SHP77 (cell line): ENCODE measurements at places on chromosomes 1 and 21.

DNA sequence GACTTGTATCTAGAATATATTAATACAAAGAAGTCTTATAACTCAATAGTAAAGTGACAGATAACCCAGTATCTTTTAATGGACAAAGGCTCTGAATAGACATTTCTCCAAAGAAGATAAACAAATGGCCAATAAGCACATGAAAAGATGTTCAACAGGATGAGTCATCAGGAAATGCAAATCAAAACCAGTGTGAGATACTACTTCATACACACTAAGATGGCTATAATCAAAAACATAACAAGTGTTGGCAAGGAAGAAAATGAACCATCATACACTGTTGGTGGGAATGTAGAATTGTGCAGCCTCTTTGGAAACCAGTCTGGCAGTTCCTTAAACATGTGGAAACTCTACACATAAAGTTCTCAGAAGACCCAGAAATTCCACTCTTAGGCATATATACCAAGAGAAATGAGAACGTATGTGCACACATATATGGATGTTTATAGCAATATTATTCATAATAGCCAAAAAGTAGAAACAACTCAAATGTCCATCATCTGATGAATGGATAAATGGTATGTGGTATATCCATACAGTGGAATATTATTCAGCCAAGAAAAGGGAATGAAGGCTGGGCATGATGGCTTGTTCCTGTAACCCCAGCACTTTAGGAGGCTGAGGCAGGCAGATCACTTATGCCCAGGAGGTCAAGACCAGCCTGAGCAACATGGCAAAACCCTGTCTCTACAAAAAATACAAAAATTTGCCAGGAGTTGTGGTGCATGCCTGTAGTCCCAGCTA lies 9.9 kb upstream of the MPL start:
- no peak for DNase-seq

DNA sequence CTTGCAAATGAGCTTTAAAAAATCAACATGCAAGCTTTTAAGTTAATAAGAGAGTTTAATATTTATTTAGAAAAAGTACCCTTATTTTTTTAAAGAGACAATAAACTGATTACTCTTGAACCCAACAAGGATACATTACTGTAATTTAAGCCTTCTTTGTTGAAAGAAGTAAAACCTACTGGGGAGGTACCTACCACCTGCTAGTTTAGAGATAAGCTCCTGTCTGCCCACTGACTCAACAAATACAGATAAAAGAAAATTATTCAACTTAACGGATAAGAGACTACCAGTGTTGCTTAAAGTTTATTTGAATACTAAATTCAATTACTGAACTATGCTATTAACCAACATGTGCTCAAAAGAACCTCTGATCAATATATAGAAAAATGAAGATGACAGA lies 23.1 kb downstream of the USP24 start:
- DNase-seq: no peak

DNA sequence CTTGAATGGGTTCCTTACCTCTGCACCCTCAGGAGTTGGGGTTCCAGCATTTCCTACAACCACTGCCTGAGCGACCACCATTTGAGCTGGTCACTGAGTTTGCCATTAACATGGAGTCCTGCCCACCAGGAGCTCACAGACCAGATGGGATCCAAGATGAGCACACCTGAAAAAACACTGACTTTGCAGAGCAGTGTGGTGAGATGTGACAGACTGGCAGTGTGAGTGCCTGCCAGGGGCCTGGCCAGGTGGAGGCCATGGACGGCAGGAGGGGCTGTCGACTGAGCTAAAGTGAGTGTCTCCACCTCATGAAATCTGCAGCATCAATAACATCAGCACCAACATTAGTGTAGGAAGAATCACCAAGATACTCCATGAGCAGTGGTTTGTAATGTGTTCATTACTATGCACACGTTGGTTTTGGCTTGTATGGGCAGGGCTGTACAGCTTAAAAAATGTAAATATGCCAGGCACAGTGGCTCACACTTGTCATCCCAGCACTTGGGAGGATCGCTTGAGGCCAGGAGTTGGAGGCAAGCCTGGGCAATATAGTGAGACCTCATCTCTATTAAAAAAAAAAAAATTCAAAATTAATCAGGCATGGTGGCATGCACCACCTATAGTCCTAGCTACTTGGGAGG lies 12.2 kb upstream of the MIXL1 start:
- no peak for DNase-seq

- DNase-seq: no peak
Observed at GRCh38 chr1:113904293-113904673, 316 bp downstream of the AP4B1 start.

DNA sequence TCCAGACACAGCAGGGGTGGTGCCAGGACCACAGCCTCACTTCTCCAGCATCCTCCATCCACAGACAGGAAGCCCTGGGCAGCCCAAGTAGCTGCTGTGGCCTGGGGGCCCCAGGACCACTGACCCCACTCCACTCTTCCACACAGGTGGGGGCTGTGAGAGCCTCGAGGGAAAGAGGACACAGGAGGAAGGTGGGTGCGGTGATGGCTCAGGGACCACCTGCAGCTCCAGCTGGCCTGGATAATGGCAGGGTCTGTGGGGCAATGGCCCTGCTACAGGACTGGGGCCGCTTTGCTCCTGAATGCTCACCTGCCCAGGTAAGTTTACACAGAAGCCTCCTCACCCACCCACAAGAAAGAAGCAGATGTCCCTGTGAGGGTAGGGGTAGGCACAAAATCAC lies 18.3 kb upstream of the PRSS38 start:
- no peak for DNase-seq

DNA sequence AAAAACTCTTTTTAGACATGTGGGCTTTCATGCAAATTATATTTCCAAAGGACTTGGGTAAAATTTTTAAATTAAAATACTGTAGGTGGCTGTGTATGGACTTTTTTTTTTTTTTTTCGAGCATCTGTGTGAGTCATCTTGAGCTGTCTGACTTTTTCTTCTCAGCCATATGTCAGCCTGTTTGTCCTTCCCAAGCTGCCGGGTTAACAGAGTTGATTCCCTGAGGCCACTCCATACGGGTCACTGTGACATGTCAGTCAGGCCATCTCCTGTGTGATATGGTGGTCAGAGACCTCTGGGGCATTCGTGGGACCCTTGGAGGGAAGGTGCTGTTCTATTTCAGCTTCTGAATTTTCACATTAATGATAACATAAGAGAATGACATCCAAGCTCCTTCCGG lies 148.3 kb downstream of the KCNJ6 start:
- no peak for DNase-seq

GRCh38 chr1:30413606-30414005 lies 309.8 kb downstream of the MATN1 start:
- DNase-seq: no peak

DNA sequence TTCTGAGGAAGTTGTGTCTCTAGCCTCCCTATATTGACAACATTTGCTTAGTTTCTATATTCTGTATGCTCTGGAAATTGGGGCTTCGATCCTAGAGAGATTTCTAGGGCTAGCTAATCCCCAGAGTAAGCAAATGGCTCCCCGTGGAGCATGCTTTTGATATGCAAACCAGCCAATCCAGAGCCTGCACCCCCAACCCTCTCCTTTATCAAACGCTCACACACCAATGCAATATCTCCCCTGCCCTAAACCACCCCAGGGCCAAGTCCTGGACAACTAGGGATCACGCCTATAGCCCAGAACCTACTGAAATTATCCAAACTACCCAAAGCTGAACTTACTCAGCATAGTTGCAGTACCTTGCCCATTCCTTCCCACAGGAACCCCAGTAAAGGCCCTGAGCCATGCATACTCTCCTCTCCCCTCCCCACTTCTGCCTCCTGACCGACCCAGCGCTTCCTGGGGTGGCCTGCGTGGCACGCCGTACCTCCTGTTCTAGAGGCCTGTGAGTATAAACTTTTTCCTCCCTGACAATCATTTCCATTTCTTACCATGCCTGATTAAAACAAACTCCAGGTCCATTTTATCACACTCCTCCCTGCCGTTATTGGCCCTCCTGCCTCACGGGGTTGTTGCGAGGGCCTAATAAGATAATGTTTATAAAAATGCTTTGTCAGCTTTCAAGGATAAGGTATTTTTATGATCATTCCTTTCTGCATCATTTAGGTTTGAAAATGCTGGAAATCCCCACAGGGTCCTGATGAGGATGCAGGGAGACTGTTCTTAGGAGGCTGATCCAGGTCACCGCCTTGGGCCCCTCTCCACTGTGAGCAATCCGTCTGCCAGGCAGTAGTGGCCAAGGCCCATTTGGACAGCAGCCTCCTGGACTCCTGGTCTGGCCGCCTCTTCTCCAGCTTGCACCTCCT lies 102.7 kb downstream of the TENT5C start:
- no peak for DNase-seq

GRCh38 chr21:45838634-45839033 lies 142.9 kb upstream of the COL6A1 start:
- no peak for DNase-seq

DNA sequence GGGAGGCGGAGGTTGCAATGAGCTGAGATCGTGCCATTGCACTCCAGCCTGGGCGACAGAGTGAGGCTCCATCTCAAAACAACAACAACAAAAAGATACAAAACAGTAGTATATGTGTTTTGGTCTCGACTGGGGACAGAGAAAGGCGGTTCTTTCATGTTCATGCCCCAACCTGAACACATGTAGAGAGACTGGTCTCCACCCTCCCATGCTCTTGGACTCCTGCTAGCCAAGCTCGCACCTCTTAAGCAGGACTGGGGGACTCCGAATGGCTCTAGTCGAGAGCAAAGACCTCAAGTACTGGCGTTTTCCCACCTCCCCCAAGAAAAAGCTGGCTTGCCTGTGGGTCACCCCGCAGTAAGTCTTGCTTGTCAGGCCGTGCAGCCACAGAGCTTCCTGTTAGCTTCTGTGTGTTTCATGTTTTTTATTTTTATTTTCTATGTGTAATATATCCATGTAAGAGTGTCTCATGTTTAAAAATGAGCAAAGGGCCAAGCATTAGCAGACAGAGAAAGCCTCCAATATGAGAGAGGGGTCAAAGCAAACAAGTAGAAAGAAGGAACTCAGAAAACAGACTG lies 91.6 kb downstream of the SCCPDH start:
- DNase-seq: no peak

GRCh38 chr1:38221006-38221649 lies 174.5 kb upstream of the POU3F1 start:
- DNase-seq: no peak

GRCh38 chr1:59128239-59128736 lies 168.6 kb upstream of the FGGY start:
- no peak for DNase-seq

GRCh38 chr21:46617267-46618051 lies 12.6 kb upstream of the S100B start:
- no peak for DNase-seq

GRCh38 chr1:10400013-10400412 lies 1.1 kb downstream of the PGD start:
- DNase-seq: no peak

DNA sequence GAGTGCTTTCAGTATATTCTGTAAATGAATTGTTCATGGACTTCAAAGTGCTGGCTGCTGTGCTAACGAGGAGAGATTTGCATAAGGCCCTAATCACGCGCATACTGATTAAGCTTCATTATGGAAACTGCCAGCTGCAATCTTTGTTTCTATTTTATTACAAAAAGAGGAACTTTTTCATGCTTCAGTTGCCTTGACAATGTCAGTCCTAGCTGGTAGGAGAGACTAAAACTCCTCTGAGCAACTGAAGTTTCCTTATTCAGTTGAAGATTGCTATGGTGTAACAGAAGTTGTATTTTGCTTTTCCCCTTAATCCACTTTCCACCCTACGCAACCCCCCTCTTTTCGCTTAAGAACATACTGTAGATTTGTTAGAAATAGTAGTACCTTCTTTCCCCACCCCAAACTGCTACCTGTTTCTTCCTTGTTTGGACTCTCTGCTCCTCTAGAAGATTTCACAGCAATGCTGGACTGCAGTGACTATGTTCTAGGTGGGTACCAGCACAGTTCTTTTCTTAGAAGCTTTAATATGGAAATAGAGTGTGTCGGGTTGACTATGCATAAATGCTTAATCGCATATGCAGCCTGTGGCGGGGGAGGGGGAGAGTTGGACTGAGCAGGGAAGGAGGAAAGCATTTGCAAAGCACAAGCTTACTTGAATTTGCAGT lies 108.3 kb downstream of the POU2F1 start:
- no peak for DNase-seq

- DNase-seq: no peak
Observed at GRCh38 chr1:174839211-174839610, 160.5 kb upstream of the CACYBP start.

DNA sequence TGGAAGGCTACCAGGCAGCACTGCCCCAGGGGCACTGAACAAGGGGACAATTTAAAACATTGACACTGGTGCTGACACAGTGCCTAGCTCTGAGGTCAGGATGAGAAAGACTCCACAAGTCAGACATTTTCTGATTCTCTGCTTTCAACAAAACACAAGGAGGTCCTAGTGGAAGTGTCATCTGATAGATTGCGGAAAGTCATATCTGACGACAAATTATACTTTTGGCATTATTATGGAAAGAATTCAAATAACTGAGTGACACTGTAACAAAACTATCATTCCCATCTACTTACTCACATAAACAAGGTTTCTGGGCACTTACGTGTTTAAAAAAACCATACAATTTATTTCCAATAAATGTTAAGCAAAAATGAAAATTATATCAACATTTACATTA lies 123.5 kb downstream of the SLC45A1 start:
- DNase-seq: no peak

DNA sequence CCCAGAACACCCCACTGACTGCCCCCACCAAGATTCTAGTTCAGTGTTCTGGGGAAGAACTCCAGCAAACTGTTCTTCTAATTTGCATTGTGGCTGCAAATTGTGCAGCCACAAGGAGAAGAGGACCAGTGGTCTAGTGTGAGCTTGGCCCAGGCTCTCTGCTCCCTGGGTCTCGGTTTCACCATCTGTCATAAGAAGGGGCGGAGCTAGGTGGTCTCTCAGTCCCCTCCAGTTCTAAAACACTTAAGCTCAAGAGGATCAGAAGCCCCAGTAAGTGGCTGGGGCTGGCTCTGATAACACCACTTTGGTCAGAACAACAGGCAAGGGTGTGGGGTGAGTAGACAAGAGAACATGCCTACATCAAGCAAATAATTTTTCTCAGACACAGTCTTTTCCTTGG lies 99.9 kb downstream of the BEND5 start:
- no peak for DNase-seq

GRCh38 chr21:29208044-29208681 lies 77.7 kb downstream of the MAP3K7CL start:
- no peak for DNase-seq

- DNase-seq: no peak
Observed at GRCh38 chr1:201269281-201269680, 14.0 kb upstream of the PKP1 start.

DNA sequence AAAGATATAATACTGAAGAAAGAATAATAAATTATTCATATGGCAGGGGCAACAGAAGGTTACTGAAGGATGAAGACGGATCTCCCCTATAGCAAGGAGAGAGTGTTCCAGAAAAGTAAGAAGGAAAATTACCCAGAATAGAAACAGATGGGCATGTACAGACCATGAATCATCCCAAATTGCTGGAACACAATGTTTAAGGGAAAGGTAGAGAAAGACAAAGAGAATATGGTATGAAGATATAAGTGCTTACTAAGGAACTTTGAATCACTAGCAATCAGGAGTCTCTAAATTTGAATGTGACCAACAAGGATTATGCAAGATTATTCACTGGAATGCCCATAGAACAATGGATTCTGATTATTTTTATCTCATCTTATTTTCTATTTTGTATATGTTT lies 375.4 kb downstream of the COL11A1 start:
- DNase-seq: no peak
